Astrocyte of the cerebellum (primary cell): ENCODE measurements at places on chromosomes 1 and 21.
A peak's percentile ranks its signal among the peaks of the same experiment; 100 is the strongest.

DNA sequence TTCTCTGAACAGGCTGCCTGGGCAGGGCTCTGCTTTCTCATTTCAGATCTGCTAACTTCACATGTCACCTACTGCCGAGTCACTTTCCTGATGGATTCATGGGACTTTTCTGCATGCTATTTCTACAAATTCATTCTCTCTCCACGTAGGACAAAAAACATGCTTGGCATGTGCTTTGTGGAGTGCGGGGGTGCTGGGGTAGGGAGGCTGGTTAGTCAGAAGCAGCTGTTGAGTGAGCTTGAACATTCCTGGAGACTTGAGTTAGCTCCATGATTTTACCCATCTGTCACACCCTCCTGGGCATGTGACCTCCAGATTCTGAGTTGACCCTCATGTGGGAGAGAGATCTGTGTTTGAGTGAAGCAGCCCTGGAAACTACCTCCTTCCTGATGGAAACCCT, 71.4 kb downstream of the UCK2 start:
- DNase-seq: peak; percentile 81

- DNase-seq: no peak
These were observed 85.5 kb upstream of the KIAA0040 start for GRCh38 chr1:175277783-175278733.

- no peak for DNase-seq
These were observed 48.8 kb upstream of the KCNH1 start for GRCh38 chr1:211182746-211183145.

DNA sequence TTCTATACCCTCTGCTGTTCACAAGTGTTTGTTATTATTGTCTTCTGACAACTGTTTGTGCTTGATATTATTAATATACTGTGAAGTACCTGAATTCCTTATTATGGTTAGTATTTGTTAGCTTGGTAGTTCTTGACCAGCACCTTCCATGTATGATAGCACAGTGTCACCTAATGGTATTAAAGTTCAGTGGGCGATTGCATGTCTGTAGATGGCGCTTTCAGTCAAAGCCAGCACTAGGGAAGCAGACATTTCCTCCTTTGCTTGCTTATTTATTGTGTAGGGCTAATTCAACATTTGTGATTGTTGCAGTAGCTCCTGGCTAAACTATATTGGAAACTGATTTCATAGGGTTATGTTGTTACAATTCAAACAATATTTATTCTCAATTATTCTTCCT, 218.0 kb downstream of the ZP4 start:
- DNase-seq: no peak

GRCh38 chr1:19436716-19437476, 48.4 kb downstream of the CAPZB start:
- no peak for DNase-seq

DNA sequence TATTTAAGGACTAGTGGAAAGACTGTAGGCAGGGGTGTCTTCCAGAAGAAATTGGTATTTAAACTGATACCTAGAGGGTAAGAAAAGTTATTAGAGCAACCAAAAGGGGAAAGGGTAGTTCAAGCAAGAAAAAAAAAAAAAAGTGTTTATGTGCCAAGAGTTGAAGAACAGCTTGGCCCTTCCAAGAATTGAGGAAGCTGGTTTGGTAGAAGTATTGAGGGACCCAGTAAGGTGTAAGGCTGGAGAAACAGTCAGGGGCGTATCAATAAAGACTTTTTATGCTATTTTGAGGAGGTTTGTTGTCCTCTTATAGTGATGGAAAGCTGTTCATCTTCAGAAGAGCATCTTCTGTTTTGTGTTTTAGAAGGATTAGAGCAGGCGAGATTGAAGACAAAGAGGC, 108.3 kb downstream of the PTPRC start:
- no peak for DNase-seq

DNA sequence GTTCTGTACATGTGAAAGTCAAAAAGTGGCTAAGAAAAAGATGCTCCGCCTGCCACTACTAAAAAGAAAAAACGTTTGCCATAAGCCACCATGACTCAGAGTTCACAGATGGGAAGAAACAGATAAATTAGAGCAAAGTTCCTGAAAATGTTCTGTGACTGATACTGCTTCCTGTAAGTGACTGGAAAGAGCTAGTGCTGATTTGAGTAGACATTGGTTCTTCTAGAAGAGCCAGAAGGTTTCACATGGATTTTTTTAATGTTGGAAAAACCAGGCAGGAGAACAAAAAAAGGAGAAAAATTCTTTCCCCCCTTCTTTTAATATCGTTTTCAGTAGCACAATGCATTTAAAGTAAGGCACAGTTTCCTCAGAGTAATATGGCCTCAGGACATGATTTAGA, 221.4 kb downstream of the HLX start:
- peak; percentile 26 for DNase-seq

- DNase-seq: no peak
These were observed 12.2 kb upstream of the TNR start for GRCh38 chr1:175755516-175756070.

- no peak for DNase-seq
These were observed 327.1 kb upstream of the FMN2 start for GRCh38 chr1:239764546-239764945.

GRCh38 chr1:193476748-193477147, 290.3 kb upstream of the B3GALT2 start:
- DNase-seq: no peak

DNA sequence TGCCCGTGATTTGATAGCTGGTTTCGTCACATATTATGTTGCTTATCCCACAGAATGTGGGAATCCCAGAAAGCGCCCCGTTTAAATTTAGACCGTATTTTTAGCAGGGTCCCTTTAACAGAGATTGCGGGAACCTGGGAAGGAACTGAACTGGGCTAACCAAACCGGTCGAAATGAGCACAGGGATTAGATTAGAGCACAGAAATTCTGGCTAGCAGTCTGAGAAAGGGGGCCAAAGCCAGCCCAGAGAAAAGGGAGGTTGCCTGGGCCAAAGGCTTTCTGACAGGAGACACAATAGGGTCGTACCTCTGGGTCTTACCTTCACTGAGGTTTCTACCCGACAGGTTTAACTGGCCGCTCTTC, 327 bp downstream of the LRRC40 start:
- DNase-seq: no peak
